Motor neuron (in vitro differentiated cells): ENCODE measurements at places on chromosomes 16 and 17.

DNA sequence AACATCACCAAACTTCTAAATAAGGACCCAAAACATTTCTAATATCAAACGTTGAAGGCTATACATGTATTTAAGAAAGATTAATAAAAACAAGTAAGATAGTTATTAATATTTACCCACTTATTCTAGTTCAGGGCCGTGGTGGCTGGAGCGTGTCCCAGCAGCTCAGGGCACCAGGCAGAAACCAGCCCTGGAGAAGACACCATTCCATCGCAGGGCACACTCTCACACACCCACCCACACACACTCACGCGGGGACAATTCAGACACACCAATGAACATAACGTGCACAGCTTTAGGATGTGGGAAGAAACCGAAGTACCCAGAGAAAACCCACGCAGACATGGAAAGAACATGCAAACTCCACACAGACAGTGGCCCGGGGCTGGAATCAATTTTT is 13.5 kb downstream of the C17orf67 start:
- ATAC-seq = no peak

- peak; percentile 29 for ATAC-seq
Measured at GRCh38 chr16:30032083-30032819, 1.2 kb upstream of the TLCD3B start.

DNA sequence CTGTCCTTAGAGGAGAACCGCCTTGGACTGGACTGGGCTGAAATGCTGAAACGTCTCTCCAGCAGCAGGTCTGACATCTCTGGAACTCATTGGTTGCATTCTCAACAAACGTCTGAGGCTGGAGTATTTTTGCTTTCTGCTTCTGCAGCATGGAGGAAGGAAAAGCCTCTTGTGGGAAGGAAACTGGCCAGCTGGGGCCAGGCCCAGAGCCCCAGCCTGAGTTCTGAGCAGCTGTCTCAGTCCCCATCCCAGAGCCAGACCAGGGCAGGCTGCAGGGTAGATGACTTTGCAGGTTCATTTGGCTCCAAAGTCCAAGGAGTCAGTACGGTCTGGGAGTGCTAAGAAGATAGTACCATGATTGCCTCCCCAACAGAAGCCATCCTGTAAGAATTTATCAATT is 18.3 kb downstream of the TEKT3 start:
- no peak for ATAC-seq

DNA sequence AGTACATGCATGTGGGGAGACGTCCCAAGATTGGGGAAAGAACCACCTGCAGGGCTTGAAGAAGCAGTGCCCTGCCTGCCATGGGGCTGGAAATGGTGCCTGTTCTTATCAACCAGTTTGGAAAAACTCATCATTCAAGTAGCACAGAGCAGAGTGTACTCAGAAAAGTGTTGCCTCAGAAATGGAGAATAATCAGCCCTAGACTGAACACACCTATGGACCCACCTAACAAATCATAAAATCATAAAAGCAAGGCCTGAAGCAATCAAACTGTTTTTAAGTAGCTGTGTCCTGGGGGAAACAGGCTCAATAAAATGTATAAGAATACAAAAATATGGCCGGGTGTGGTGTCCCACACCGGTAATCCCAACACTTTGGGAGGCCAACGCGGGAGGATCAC is 11.2 kb downstream of the QRICH2 start:
- ATAC-seq = no peak

GRCh38 chr17:11893862-11894261 is 103.4 kb downstream of the ZNF18 start:
- no peak for ATAC-seq

- ATAC-seq = peak; percentile 57
Measured at GRCh38 chr17:42180922-42181850, at the start of gene KCNH4. Gene KCNH4 (minus strand): TSS chr17:42181142. CDS start chr17:42180945, 197 bp downstream.
